Activated naive CD4-positive, alpha-beta T cell treated with anti-CD3 and anti-CD28 coated beads, Interleukin-2, amount 50 U/mL, for 72 hours (primary cell): ENCODE measurements at places on chromosomes 16 and 17. TPM values are rescaled to one million over a fixed set of nuclear protein-coding genes. Genes with fewer than 3 reads are reported as not detected.

DNA sequence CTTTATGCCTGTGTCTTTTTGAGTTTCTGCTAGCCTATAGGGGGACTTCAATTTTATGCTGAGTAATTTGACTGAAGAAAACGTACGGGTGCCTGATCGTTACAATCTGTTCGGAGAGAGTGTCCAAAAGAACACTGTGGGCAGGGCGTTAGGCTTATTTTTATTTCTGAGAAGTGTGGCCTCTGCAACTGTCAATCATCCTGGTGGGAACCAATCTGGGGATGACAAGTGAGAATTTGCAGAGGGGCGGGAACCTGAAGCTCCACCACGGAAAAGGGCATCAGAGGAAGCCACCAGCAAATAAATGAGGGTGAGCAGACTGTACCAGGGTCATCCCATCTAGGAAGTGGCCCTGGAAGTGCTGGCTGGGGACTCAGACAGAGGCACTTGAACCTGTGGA lies 12.0 kb upstream of the CDYL2 start:
- DNase-seq: no peak

GRCh38 chr17:74870512-74870911 lies 2.3 kb downstream of the FDXR start:
- DNase-seq: no peak

DNA sequence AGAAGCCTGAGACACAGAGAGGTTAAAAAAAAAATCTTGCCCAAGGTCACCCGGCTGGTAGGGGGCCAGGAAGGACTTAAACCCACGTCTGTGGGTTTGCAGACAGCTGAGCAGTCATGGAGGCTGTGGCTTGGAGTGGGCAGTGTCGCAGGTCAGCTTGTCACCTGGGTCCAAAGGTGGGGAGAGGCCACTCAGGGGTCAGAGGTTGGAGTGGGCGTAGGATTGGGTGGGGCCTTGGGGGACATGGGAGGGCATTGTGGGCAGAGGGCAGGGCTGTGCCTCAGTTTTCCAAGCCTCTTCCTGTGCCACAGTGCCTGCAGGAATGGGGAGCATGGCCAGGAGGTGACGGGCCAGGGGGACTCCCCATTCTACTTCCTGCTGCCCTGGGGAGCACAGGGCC lies 2.0 kb upstream of the NDRG4 start:
- DNase-seq: no peak

- no peak for DNase-seq
These were observed 141.1 kb downstream of the NTN1 start for GRCh38 chr17:9162275-9162985.

GRCh38 chr17:49576088-49576916 lies 631 bp downstream of the NXPH3 start:
- DNase-seq: no peak

DNA sequence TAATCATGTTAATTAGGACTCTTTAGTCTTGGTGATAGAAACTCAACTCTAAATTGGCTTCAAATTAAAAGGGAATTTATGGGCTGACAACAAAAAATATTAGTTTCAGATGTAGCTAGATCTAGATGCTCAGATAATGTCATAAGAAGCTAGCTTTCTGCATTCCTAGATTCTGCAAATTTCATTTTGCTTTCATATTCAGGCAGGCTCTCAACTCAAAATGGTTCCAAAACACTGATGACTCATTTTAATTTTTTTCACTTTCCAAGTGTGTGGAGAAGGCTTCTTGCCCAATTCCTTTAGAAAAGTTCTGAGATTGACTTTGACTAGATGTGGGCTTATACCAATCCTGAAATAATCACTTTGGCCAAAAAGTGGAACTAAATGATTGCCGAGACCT lies 236.7 kb upstream of the GOT2 start:
- no peak for DNase-seq

GRCh38 chr17:80494547-80494946 lies 18.1 kb upstream of the NPTX1 start:
- no peak for DNase-seq

DNA sequence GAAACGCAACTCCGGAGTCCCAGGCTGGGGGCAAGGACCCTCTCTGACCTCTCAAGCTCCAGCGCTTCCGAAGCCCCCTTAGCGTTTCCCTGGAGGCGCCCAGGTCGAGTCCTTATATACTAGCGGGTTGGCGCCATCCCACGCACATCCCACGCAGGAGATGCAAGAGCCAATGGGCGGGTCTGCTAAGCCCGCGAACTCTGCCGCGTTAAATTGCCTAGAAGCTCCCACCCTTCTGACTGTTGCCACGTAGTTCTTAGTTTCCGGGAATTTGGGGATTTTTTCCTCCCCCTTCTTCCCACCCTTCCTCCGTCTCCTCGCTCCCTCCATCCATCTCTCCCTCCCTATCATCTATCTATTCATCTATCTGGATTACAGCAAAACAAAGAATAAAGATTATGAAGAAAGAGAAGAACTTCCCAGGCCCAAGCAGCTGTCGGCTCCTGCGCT lies at the start of gene SLFN11:
Gene SLFN11, minus strand, starts transcription at position 88 of the 450 bp plus-strand sequence. CDS start 9,814 bp downstream, outside the sequence.
- DNase-seq: peak; percentile 89

DNA sequence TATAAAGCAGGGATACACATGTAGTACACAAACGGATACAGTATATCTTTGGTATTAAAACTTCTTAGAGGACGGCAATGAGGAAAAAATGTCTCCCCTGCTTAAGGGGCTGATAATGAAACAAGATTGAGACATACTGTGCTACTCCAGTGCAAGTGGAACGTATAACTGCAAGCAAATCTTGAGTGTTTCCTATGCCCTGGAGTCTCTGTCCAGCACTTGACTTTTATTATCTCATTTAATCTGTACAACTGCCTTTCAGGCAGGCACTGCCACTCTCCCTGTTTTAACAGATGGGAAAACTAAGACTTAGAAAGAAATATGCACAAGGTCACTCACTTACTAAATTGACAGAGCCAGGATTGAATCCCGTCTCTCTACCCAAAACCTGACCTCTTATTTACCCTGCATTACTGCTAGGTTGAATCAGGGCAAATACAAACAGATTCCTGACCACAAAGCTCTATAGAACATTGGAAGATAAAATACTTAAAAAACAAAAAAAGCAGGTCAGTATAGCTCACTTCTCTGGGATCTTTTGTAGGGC lies 28.7 kb downstream of the TMC5 start:
- no peak for DNase-seq

DNA sequence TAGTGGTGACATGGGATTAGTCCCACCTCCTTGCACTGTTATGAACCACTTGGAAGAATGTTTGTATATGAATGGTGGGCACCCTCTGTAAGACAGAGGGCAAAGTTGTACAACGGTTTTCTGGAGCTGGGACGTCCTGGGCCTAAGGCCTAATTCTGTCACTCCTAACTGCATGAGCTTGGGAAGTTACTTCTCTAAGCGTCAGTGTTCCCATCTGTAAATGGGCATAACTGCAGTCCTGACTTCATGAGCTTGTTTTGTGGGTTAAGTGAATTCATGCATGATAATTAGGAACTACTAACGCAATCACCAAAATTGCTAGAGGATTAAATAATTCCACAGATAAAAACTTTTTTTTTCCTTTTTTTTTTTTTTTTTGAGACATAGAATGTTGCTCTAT lies 1.8 kb downstream of the TBC1D16 start:
- no peak for DNase-seq

- no peak for DNase-seq
These were observed 109.6 kb downstream of the HS3ST3A1 start for GRCh38 chr17:13491916-13492736.

- no peak for DNase-seq
These were observed 3.5 kb upstream of the CLEC10A start for GRCh38 chr17:7083592-7083991.

DNA sequence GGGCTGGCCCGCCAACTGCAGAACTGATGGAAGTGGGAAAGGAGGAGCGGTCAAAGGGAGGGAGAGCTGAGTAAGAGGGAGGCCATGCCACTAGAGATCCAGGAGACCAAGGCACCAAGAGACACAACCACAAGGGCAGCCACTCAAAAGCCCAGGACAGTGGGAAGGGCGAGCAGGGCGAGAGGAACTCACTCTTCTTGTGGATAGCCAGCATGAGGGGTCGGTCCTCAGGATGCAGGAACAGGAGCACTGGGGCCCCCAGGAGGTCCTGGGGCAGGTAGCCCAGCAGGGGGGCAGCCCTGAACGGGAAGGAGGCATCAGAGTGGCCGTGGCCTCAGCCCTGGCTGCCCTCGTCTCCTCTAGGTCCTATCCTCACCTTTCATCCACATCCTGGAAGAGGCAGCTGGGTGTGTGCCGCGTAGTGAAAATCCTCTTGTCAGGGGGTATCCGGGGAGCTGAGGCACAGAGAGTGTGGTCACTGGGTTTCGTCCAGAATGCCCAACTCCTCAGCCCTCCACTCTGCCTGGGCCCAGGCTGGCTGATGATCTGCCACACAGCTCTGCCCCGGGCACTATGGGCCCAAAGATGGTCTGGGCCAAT lies 4.3 kb downstream of the PER1 start:
- DNase-seq: no peak

- DNase-seq: no peak
These were observed 11.4 kb upstream of the SLC38A10 start for GRCh38 chr17:81306491-81306890.

GRCh38 chr16:70381604-70382342 lies 35.1 kb downstream of the DDX19A start:
- DNase-seq: no peak

GRCh38 chr16:67458121-67458641 lies 22.8 kb downstream of the ATP6V0D1 start:
- no peak for DNase-seq

DNA sequence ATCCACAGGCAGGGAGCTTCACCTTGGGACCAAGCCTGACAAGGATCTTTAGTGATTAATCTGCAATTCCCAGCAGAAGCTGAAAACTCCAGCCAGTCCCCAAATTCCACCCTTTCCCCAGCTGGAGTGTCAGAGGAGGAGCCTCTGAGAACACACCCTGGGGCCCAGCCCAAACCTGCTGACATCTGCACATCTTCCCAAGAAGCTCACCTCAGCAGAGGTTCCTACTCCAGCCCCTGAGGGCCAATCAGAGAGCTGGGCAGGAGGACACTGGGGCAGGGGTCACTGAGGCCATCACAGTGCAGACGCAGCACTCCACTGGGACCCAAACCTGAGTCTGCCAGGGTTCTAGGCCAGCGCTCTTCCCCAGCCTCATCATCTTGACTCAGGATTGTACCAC lies 44.9 kb downstream of the CNGB1 start:
- no peak for DNase-seq

DNA sequence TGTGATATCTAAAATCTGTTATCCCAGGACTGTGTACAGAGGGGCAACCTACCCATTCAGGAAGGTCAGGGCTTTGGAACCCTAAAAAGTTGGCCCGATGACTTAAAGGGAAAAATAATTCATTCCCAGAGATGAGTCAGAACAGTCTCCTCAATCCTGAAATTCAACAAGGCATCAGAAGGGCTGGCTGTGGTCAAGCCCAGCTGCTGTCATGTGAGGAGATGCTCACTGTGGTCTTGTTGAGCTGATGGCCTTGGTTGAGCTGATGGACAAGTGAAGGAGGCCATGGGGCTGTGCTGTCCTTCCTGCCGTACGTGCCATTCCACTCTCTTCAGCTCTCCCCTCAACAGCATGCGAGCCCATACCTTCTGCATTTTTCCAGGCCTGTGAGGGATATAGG lies 20.9 kb upstream of the DRG2 start:
- no peak for DNase-seq

- DNase-seq: no peak
These were observed 17.6 kb upstream of the CYB5B start for GRCh38 chr16:69406780-69407331.

DNA sequence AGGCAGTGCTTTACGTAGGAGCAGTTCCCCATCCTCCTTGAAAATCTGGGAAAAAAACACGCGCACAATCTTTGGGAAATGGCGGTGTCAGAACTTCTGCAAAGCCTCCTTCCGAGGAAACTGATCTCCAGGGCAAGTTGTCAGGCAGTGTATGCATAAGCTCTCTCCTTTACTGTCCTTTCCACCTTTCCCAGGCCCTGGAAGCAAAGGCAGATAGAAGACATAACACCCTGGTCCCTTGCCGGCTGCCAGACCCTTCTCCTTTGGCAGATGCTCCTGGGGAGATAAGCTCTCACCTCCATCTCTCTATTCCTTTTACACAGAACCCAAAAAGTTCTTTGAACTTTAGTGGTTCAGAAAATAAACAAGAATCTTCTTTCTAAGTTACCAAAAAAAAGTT lies 12.4 kb downstream of the TOB1 start:
- DNase-seq: peak; percentile 33

- no peak for DNase-seq
These were observed 45.0 kb downstream of the VMP1 start for GRCh38 chr17:59752446-59752845.

GRCh38 chr16:28504707-28505404 lies 1.8 kb downstream of the IL27 start:
- DNase-seq: no peak

DNA sequence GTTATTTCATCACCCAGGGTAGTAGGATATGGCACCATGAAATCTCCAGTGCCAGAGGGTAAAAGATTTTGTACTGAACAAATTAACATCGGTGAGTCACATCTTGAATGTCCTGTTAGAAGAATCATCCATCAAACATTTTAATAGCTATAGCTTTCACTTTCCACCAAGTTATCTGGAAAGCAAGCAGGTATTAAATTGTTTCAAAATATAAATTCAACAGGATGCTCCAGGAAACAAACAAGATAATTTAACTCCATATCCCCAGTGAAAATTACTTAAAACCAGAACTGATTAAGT lies 2.4 kb downstream of the VEZF1 start:
- no peak for DNase-seq

GRCh38 chr16:88855736-88856121 lies 1.0 kb downstream of the GALNS start:
- no peak for DNase-seq

DNA sequence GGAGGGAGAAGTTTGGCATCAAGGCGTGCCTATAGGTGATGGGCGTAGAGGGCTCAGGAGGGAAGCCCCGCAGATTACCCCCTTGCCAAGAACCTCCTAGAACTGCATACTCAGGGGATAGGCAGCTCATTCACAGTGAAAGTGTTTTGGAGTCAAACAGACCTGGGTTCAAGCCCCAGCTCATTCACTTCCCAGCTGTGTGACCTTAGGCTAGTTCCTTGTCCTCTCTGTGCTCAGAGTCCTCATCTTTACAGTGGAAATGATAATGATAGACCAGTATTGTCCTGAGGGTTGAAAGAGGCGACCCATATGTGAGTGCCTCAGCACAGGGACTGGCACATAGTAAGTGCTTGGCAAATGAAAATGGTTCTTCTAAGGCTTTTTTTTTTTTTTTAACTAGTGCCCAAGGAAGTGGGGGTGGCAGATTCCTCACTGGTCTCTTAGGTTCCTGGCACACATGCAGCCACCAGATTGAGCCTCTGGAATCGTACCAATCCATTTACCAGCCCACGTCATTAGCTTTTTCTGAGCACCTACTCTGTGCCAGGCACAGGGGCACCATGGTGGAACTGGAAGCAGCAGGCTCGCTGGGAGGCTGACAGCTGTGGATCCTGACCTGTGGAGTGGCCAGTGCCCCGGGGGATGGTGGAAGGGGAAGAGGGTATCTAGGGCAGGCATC lies 75.8 kb downstream of the SREBF1 start:
- DNase-seq: no peak

Gene RPH3AL
- total RNA-seq: 3.8 TPM

Gene SLC16A5
- total RNA-seq: 10.9 TPM

Gene MT4
- not detected for total RNA-seq

Gene PRR35
- not detected for total RNA-seq

Gene KRTAP9-8
- total RNA-seq: not detected

Gene HOXB6
- 0.16 TPM for total RNA-seq

Gene AOC2
- total RNA-seq: 3.6 TPM

Gene CX3CL1
- total RNA-seq: not detected

Gene ZNF205
- total RNA-seq: not detected

Gene RNF40
- total RNA-seq: 68.9 TPM

Gene ITGAX
- 7.3 TPM for total RNA-seq

Gene FOXJ1
- total RNA-seq: 0.56 TPM

Gene NPW
- 4.6 TPM for total RNA-seq

Gene TEKT1
- not detected for total RNA-seq

Gene ABCC6
- not detected for total RNA-seq

Gene TMED6
- 0.39 TPM for total RNA-seq

Gene UNC45B
- total RNA-seq: 0.07 TPM
